NCI-H460 (cell line): ENCODE measurements at places on chromosomes 3 and 15. TPM values are rescaled to one million over a fixed set of nuclear protein-coding genes. Genes with fewer than 3 reads are reported as not detected.

P2RY1 gene
- total RNA-seq: 2.2 and 3.7 TPM in 2 replicates

PPP1R14D gene
- not detected in 2 replicates for total RNA-seq

CCR8 gene
- total RNA-seq: not detected in 2 replicates

EIF4G1 gene
- total RNA-seq: 160 and 178 TPM in 2 replicates

PLCH1 gene
- 0.79 and 0.81 TPM in 2 replicates for total RNA-seq
